ENCODE measurements at places on chromosomes 1 and 21.

DNA sequence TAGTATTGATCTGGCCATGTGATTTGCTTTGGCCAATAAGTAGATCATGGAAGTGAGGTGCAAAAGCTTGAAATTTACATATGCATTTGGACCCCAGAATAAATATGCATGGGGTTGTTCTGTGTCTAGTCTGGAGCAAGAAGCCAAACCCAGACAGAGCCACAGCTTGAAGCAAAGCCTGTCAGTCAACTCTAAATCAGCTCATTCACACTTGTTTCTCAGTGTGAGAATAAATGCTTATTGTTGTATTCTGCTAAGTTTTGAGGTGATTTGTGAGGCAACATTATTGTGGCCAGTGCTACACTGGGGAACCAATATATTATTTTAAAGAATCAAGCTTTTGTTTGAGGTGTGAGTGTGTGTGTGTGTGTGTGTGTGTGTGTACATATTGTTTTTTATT, 12.2 kb upstream of the PGLYRP3 start:
- no peak for DNase-seq

DNA sequence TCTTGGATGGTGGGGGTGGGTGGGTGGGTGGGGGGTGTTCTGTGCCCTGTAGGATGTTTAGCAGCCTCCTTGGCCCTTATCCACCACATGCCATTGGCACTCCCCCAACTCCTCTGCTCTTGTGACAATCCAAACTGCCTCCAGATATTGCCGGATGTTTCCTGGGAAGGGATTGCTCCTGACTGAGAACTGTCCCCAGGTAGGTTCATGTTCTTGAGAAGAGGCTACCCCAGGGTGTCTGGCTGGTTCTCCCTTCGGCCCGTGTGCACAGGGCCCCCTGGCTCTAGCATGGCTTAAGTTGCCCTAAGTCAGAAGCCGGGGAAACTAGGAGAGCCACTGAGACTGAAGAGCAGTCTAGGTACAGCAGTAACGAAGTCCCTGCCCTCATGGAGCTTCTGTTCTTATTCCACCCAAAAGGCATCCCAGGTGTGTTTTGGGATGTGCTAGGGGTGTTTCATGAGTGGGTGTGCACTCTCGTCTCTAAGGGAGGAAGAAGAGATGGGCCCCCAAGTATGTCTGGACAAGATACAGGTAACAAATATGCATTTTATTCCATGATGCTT, 19.8 kb upstream of the THRAP3 start:
- DNase-seq, result no peak

- DNase-seq, result no peak
Observed at GRCh38 chr1:182446033-182446669, 3.8 kb upstream of the RGSL1 start.

DNA sequence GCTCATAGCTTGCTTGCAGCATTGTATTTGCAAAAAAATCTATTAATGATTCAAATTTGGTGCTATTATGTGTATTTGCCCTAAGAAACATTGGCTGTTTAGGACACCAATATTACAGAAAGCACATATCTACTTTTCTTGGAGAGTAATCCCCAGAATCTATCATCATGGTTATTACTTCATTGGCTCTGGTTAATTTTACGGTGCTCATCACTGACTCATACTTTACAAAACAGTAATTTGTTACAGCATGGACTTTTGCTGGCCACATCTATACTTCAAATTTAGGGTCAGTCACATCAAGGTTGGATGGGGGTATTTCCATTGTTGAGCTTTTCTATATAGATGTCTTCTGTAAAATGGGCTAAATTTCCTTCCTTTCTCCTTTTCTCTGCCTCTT, 45.7 kb downstream of the SH3GLB1 start:
- no peak for DNase-seq
